Central memory CD8-positive, alpha-beta T cell (primary cell): ENCODE measurements at places on chromosomes 16 and 17.

DNA sequence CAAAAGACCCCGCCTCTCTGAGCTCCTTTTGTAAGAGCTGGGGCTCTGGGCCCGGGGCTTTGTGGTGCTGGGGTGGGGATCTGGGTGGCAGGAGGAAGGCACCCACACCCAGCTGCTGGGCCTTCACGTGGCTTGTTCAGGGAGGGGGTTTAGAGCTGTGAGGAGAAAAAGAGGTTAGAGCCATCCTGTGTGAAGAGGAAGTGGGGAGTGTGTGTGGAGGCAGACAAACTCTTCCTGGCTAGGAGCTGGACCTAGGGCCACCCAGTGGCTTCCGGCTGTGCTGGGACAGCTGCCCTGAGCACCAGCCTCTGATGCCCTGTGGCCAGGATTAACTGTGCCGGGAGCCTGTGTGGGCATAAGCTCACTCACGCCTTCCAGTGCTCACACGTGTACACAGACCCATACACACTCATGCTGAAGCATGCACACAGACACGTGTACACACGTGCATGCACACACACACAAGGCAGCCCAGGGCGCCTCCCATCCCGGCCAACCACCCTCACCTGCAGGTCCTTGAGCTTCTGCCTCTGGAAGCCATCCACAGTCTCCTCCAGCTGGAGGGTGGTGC, 7.4 kb downstream of the CIBAR2 start:
- H3K27ac ChIP-seq, result peak overlapping the region; percentile 70
- DNase-seq, result peak; percentile 20
- H3K27me3 ChIP-seq, result no peaks in the 10 kb centered on the region
- peaks cover 46% of the 10 kb centered on the region for H3K4me1 ChIP-seq

GRCh38 chr16:49849037-49849753, 6.7 kb downstream of the ZNF423 start:
- no peaks in the 10 kb centered on the region for H3K36me3 ChIP-seq
- DNase-seq, result no peak
- H3K27ac ChIP-seq, result no peak overlapping the region
- peaks cover 70% of the 10 kb centered on the region for H3K27me3 ChIP-seq
- no peak overlapping the region for H3K4me3 ChIP-seq

GRCh38 chr16:65710107-65710506, 588.2 kb upstream of the CDH11 start:
- H3K27ac ChIP-seq, result no peak overlapping the region
- no peaks in the 10 kb centered on the region for H3K36me3 ChIP-seq
- no peak overlapping the region for H3K4me3 ChIP-seq
- no peak for DNase-seq
- H3K27me3 ChIP-seq, result no peaks in the 10 kb centered on the region

DNA sequence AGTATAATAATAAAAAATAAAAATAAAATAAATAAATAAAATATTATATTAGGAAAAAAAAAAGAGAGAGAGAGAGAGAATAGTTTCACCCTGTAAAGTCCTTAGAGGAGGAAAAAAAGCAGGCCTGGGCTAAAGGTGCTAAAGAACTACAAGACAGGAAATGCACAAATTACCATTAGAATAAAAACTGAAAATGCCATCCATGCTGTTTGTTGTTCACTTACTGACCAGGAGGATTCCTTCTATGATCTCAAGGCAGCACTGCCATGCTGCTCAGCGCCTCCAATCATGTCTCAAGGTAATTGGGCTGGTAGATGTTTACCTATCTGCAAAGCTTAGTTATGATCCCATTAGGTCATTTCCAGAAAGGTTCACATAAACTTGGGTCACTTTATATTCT, 201.2 kb downstream of the GRIN2A start:
- no peaks in the 10 kb centered on the region for H3K27me3 ChIP-seq
- no peak for DNase-seq
- no peak overlapping the region for H3K4me3 ChIP-seq
- no peak overlapping the region for H3K27ac ChIP-seq

DNA sequence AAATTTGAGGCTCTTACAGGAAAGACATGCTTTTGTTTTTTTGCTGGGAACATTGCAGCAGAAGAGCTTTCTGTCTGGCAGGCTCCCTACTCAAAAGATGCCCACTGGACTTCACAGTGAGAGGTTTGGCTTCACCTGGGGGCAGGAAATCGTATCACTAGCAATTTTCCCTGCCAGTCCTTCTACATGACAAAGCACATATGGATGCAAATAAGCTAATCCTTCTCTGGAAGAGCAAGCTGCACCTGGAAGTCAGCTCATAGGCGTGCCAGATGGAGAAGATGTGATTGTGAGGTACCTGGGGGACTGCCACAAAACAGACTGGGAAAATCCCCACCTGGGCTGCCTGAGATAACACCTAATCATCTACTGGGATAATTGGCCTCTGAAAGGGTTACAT, 195.0 kb upstream of the CPHXL start:
- no peaks in the 10 kb centered on the region for H3K36me3 ChIP-seq
- H3K27ac ChIP-seq, result no peak overlapping the region
- no peak overlapping the region for H3K4me3 ChIP-seq
- no peaks in the 10 kb centered on the region for H3K4me1 ChIP-seq
- DNase-seq, result no peak
